ENCODE measurements at places on chromosomes 3 and 15.

GRCh38 chr3:32945136-32945535 is 6.3 kb upstream of the CCR4 start:
- no peak for DNase-seq

DNA sequence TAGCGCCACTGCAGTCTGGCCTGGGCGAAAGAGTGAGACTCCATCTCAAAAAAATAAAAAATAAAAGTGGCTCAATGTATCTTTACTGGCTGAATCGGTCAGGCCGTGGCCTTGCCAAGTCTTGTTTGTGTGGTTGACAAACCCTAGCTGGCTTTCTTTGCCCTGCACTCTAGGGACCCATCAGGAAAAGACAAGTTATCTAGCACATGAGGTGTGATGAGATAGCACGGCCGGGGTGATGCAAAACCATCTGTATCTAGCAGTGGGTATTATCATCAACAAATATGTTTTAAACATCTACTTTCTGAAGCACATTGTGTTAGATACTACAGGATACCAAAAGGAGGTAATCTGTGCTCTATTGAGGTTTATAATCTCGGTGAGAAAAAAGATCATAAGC is 3.9 kb upstream of the DPP8 start:
- DNase-seq, result no peak

- no peak for DNase-seq
Observed at GRCh38 chr3:184117636-184118035, 17.5 kb upstream of the EIF2B5 start.

DNA sequence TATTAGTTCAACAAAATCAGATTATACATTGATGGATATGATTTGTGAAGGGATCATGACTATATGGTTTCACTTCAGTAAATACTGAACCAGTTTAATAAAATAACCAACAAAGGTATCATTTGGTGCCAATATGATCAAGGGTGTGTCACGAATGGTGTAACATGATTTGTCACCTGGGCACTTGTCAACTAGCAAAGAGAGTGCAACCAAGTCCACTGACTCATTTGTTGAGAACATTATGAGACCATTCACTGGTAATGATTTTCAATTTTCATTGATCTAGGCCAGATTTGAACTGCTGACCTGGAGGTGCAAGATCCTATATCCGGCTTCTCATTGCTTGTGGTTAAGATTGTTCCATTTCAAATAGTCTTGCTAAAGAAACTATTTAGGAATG is 1037.9 kb downstream of the ROBO2 start:
- DNase-seq, result no peak

- no peak for DNase-seq
Observed at GRCh38 chr3:21694506-21694905, 56.5 kb downstream of the ZNF385D start.

- DNase-seq, result no peak
Observed at GRCh38 chr3:32288819-32289218, 50.3 kb downstream of the CMTM8 start.

- DNase-seq, result no peak
Observed at GRCh38 chr3:12308517-12308916, 19.6 kb downstream of the PPARG start.

GRCh38 chr3:59968513-59969045 is 918.8 kb upstream of the CFAP20DC start:
- DNase-seq, result no peak

- DNase-seq, result no peak
Observed at GRCh38 chr3:122533931-122534334, 19.2 kb upstream of the KPNA1 start.

DNA sequence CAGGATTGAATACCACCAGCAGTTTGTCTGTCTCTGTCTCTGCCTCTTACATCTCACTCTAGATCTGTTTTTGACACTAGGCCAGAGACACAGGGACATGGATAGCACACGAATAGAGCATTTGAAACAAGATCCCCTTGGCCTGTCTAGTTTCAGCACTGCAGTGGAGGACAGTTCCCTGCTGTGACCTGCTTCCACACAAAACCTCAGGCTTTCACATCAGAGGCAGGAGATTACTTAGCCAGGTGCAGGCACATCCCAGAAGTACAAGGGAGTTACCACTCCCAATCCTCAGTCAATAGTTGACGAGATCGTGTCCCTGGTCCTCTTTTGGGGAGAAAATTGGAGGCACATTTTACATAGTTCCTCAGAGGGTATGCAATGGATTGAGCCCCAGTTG is 34.0 kb upstream of the CCK start:
- no peak for DNase-seq

GRCh38 chr15:51390241-51390965 is 48.9 kb downstream of the GLDN start:
- no peak for DNase-seq

GRCh38 chr3:32842531-32842931 is 24.7 kb downstream of the TRIM71 start:
- no peak for DNase-seq
